ENCODE measurements at places on chromosomes 16 and 17.
A peak's percentile ranks its signal among the peaks of the same experiment; 100 is the strongest.

GRCh38 chr17:57707892-57708291 is 37.2 kb downstream of the CCDC182 start:
- DNase-seq: no peak

DNA sequence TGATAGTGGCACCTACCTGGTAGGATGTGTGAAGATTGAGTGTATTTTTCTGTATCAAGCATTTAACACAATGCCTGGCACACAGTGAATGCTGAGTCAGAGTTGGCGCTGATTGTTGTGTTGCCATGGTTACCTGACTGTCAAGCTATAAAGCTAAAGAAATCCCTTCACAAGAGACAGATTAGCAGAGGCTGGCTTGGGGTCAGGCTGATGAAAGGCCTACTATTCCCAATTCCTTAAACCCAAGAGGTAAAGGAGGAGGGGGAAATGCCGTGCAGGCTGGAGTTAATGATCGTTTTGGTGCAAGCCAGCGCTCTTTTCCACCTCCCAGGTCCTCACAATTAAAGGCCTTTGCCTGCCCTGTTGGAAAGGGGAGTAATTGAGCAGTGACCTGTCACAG is 5.9 kb downstream of the CLEC19A start:
- no peak for DNase-seq

GRCh38 chr16:1379304-1380076 is 27.8 kb downstream of the GNPTG start:
- peak; percentile 62 for DNase-seq

DNA sequence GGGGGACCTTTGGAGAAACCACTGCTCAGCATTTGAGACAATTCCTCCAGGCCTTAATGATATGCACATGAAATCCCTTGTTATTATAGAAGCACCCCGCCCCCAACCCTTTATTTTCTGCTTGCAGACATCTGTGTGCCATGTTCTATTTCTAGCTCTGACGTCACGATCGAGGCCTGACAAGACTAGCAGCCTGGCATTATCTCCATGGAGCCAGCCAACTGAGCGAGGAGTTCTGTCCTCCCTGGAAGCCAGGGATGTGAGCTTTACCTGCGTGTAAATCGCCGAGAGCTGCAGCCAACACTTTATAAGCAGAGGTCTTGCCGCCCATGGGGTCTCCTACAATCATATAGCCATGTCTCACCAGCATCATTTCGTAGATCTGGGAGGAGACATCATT is 116.9 kb downstream of the DNAH3 start:
- DNase-seq: no peak

- no peak for DNase-seq
Measured at GRCh38 chr16:67666032-67666551, 458 bp downstream of the ENKD1 start.

DNA sequence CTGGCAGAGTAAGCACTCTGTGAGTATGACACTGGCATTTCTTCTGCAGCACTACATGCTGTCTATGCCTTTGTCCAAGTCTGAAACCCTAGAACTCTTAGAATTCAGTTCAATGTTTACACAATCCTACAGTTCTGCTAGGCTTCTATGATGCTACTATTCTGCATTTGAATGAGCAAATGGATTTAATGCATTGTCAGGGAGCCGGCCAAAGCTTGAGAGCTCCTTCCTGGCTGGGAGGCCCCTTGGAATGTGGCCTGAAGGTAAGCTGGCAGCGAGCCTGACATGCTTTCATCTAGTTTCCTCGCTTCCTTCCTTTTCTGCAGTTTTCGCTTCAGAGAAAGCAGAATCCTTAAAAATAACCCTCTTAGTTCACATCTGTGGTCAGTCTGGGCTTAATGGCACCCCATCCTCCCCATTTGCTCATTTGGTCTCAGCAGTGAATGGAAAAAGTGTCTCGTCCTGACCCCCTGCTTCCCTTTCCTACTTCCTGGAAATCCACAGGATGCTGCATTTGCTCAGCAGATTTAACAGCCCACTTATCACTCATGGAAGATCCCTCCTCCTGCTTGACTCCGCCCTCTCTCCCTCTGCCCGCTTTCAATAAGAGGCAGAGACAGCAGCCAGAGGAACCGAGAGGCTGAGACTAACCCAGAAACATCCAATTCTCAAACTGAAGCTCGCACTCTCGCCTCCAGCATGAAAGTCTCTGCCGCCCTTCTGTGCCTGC is at the start of gene CCL2:
CCL2 (plus strand) TSS at position 635 of the 730 bp plus-strand sequence; CDS start at position 700, 65 bp downstream.
- DNase-seq: no peak

DNA sequence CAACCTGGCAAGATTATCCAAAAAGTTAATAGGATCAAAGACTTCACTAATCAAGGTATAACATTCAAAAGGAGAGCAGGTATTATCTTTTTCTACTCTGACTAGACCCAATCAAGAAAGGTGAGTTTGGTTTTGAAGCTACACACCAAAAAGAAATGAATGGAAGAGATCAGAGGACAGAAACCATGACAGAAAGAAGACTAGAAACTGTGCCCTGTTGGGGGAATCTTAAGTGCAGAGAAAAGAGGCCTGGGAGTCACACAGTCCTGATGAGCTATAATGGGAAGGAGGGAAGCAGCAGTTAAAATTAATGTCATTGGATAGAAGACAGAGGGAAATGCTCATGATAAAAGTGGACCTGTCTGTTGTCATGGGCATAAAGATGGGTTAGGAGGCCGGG is 17.3 kb downstream of the ZZEF1 start:
- DNase-seq: no peak

DNA sequence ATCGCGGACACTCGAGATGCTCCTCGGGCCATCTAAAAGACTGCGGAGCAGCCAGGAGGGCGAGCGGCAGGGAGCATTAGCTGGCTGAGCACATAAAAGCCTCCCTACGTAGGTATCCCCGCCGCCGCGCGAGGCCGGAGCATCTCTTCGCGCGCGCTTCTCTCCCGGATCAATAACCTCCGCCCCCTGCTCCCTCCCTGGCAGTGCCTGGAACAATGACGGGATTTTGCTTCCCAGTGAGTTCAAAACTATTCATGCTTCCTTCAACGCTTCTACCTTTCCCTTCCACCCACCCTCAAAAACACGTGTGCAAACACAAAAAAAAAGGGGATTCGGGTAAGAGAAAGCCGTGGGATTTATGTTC is 984 bp downstream of the CENPV start:
- DNase-seq: peak; percentile 5

- no peak for DNase-seq
Measured at GRCh38 chr17:50661795-50662391, 27.2 kb downstream of the ABCC3 start.

- no peak for DNase-seq
Measured at GRCh38 chr16:73058221-73058615, 10.3 kb upstream of the ZFHX3 start.

DNA sequence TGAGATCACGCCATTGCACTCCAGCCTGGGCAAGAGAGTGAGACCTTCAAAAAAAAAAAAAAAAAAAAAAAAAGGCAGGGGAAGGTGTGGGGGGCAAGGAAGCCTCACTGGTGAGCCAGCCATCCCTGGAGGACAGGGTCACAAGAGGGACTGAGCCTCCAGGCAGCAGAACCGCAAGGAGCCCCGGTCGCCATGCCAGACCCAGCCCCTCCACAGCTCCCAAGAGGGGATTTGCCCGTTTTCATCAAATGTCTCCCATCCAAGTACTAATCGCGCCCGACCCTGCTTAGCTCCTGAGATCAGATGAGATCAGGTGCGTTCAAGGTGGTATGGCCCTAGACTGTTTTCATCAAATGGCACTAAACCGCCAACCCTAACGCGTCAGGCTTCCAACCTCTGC is 2.9 kb downstream of the SLC38A8 start:
- no peak for DNase-seq

- no peak for DNase-seq
Measured at GRCh38 chr16:2769675-2770056, 7.4 kb downstream of the ELOB start.

DNA sequence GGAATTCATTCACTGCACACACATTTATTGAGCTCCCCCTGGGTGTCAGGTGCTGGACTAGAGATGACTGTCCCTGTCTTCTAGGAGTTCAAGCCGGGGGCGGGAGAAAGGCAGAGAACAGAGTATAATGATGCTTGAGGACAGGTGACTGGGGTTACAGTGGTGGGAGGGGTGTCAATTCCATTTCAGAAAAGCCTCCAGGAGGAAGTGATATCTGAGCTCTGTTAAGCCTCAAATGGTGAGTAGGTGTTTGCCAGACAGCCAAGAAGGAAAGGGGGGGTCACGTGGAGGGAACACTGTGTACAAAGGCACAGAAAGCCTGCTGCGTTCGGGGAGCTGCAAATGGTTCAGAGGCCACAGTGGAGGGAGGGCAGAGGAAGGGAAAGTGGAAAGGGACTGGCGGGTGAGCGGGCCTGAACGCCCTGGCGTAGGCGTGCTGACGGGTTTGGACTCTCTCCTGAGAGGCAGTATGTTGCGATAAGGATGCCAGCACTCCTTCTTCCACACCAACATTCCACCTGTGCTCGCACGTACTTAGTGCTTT is 9.7 kb upstream of the NXPH3 start:
- no peak for DNase-seq

DNA sequence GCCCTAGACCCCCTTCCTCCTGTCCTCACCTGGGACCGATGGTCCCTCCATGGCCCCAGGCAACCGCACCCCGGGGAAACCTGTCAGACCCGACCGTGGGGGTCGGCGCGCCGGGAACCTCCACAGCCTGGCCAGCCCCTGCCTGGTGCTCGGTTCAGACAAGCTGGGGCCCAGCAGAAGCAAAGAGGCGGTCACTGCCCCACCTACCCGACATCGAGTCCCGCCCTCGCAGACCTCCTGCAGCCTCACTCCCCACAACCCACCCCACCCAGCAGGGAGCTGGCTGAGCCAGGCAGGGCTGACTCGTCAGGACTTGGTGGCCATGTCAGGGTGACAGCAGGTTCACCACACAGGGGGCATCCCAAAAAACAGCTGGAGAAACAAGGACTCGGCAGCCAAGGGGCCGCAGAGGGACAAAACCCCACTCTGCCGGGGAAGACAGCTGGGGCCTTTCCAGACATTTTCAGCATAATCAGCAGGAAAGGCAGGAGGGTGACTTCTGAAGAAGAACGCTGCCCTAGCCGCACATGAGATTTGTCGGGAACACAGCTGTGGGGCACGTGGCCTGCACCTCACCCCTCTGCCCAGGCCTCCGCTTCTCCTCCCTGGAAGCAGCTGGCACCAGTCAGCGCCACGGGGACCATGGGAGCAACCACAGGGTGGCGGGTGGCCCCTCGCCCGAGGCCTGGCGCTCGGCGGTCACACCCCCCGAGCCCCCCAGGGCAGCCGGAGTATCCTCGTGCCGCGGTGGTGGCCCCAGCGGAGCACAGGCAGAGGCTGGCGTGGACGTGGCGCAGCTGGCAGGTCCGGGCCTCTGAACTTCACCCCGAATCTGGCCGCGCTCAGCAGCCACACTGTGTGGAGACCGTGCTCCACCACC is 22.9 kb downstream of the GNPTG start:
- DNase-seq: no peak

GRCh38 chr16:11212798-11213196 is 43.2 kb downstream of the SOCS1 start:
- DNase-seq: no peak

DNA sequence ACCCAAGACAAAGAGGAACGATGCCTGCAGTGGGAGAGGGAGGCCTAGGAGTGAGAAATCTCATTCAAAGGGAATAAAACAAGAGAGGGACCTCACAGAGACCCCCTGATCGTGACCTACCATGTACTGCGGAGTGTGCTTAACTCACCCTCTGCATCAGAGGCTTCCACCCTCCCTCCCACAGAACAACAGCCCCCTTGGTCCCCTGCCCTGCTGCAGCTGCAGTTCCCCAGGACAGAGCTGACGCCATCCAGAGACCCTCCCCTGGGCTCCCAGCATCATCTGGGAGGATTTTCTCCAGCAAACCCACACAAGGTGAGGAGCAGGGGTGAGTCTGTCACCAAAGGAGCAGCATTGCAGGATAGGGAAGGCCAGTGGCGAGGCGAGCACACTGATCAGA is 39.8 kb downstream of the TLE7 start:
- no peak for DNase-seq

GRCh38 chr16:65342231-65342866 is 220.5 kb upstream of the CDH11 start:
- DNase-seq: no peak

- no peak for DNase-seq
Measured at GRCh38 chr17:42845918-42846593, 1.7 kb downstream of the AOC2 start.

- no peak for DNase-seq
Measured at GRCh38 chr17:79509008-79509407, 101.8 kb downstream of the RBFOX3 start.

GRCh38 chr17:9517396-9517795 is 58.2 kb downstream of the STX8 start:
- DNase-seq: no peak

DNA sequence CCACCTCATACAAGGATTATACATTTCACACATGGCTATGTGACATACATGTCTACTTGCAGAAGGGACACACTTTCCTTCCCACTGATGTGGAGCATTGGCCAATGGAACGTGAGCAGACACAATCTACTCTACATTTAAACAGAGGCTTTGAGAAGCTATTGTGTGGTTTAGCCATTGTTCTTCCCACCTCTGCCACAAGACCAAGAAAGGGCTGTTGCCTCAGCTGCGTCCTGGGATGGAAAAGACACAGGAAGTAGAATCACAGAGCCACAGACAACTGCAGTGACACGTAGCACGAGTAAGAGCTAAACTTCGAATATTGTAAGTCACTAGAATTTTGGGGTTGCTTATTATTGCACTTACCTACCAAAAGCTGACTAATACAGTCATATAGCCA is 33.3 kb downstream of the PRKCB start:
- DNase-seq: no peak

- DNase-seq: no peak
Measured at GRCh38 chr16:87190288-87191230, 126.6 kb downstream of the C16orf95 start.

- DNase-seq: peak; percentile 59
Measured at GRCh38 chr16:88533932-88534637, 36.1 kb upstream of the ZC3H18 start.

- no peak for DNase-seq
Measured at GRCh38 chr16:3158026-3158509, 23.2 kb downstream of the ZNF213 start.

- no peak for DNase-seq
Measured at GRCh38 chr16:27820646-27821345, 242.7 kb downstream of the GSG1L start.

GRCh38 chr17:81097943-81098308 is 63.0 kb downstream of the BAIAP2 start:
- DNase-seq: no peak

- DNase-seq: no peak
Measured at GRCh38 chr17:79306424-79307318, 232.0 kb downstream of the ENGASE start.

DNA sequence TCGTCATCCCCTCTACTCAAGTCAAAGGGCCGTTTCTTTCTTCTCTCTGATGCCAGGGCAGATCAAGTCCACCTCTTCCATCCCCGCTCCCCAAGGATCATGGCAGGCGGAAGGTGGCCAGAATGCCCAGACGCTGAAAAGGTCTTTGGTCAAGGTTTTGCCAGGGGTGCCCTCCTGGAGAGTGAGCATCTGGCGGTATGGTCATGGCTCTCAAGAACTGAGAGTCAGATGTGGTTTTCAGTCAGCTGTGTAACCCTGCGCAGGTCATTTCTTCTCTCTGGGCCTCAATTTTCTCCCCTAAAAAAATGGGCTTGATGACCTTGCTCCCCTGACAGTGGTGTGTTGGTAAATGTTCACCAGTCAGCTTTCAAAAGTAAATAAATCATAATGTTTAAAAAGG is 12.4 kb downstream of the FOXN1 start:
- no peak for DNase-seq
